ENCODE measurements at places on chromosomes 12 and 14. TPM values are rescaled to one million over a fixed set of nuclear protein-coding genes. Genes with fewer than 3 reads are reported as not detected.

GRCh38 chr12:73321776-73322175, 1049.6 kb downstream of the TRHDE start:
- no peak for DNase-seq

GRCh38 chr14:70858641-70859040, 48.6 kb upstream of the PCNX1 start:
- DNase-seq, result no peak

GRCh38 chr12:51183816-51184215, 10.9 kb upstream of the TFCP2 start:
- DNase-seq, result no peak

- no peak for DNase-seq
Measured at GRCh38 chr12:121465921-121466793, 66.2 kb downstream of the RNF34 start.

GRCh38 chr14:61132336-61132735, 148.8 kb downstream of the TMEM30B start:
- DNase-seq, result no peak

Gene CHGA
- 0.20 TPM for total RNA-seq

Gene CFAP251
- total RNA-seq, result 2.2 TPM

Gene RPS6KL1
- 4.6 TPM for total RNA-seq
